ENCODE measurements at places on chromosomes 13 and 19.

DNA sequence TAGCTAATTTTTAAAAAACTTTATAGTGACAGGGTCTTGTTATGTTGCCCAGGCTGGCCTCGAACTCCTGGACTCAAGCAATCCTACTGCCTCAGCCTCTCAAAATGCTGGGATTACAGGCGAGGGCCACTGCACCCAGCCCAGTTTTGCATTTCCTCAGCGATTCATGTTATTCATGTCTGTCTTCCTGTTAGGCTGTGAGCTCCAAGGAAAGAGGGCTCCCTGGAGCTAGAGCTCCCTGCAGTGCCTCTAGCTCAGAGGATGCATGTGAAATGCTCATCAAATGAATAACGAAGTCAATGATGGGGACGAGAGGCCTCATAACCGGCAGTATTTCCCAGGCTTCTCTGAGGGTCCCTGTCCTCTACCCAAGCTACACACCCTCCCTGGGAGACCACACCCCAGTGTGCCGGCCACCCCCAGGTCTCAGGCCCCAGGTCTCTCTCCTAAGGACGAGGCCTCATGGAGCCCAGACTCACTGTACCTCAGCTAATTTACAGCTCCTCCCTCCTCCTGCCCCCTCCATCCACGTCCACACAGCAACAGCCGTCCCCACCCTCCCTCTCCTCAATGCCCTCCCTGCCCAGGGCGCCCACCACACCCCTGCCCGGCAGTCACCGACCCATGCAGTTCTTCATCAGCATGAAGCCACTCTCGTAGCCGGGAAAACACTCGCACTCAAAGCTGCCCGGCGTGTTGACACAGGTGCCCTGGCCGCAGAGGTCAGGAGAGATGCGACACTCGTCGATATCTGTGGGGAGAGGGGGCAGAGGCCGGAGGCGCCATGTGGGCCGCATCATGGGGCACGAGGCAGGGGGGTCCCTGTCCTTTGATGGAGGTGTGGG, 28.5 kb downstream of the FBN3 start:
- DNase-seq, result no peak

- no peak for DNase-seq
These were observed 18.9 kb downstream of the KDM4B start for GRCh38 chr19:4987692-4988370.

DNA sequence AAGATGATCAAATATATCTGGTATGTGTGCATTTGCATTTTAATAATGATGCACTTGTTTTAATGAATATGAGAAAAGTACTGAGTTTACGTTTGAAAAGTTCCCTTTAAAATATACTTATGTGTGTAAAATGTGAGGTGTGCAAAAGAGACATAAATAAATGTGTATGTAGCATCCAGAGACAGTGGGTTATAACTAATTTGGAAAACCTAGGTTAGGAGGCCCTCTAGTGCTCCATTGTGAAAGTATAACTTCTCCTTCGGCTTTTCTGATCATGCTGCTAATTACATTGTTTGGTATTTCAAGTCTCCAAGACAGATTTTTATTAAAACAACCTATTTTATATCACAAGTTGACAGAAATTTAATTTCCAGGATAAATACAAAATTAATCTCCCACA, 30.1 kb downstream of the SCEL start:
- DNase-seq, result no peak

- DNase-seq, result no peak
These were observed 18.3 kb upstream of the KLF5 start for GRCh38 chr13:73040484-73040883.

- no peak for DNase-seq
These were observed 253 bp upstream of the TPTE2 start for GRCh38 chr13:19561585-19561984.
